Inflammatory macrophage treated with lipopolysaccharide for 1 hour (primary cell): ENCODE measurements at places on chromosomes 3 and 15.
A peak's percentile ranks its signal among the peaks of the same experiment; 100 is the strongest.

GRCh38 chr3:87996882-87997281, 61.9 kb downstream of the CGGBP1 start:
- DNase-seq: no peak

GRCh38 chr15:27495963-27496459, 525.0 kb downstream of the GABRG3 start:
- no peak for DNase-seq

DNA sequence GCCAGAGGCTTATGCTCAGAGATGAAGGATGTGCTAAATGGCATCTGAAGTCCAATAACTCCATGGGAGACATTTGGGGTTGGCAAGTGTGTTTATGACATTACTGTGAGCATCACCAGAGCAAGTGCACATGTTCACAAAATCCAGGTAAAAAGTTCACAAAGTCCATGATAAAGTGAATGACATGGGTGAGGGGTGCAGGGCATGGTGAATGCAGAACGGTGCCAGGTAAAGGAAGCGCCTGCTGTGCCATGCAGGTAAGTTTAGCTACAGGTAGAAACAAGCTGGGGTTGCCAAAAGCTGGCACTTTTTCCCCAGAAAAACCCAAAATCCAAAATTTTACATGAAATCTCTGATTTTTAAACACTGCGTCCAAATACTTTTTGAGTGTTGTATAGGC, 268.2 kb downstream of the ABHD5 start:
- DNase-seq: no peak

DNA sequence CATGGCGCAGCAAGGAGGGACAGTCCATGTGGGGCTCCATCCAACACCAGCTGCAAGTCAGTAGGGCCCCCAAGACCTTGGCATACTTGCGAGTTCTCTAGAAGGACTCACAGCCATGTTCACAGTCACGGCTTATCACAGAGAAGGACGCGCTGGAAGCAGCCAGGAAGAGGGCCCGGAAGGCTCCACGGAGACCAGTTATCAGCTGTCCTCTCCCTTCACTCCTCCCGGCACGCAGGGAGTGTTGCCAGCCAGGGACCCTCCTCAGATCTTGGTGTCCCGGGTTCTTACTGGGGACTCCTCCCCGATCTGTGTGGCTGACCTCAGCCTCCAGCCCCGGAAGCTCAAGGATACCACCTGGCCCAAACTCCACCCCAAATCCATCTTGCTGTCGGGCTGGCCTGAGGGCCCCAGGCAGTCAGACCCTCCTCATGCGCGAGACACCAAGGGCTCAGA, 68.0 kb downstream of the SLTM start:
- no peak for DNase-seq

DNA sequence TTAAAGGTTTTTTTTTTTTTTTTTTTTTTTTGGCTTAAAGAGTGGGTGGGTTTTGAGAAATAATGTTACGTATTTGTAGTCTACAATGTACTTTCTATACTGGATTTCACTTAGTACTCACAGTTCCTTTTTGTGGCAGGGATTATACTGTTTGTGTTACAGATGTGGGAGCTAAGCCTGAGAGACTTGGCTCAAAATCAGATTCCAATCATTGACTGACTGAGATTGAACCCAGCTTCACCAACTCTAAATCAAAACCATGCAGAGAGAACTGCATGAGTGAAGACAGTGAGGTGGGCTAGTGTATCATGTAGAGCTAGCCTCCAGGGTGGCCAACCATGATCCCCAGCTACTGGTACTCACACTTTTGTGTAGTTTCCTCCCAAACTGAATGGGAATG, 68.0 kb downstream of the TMEM108 start:
- no peak for DNase-seq

DNA sequence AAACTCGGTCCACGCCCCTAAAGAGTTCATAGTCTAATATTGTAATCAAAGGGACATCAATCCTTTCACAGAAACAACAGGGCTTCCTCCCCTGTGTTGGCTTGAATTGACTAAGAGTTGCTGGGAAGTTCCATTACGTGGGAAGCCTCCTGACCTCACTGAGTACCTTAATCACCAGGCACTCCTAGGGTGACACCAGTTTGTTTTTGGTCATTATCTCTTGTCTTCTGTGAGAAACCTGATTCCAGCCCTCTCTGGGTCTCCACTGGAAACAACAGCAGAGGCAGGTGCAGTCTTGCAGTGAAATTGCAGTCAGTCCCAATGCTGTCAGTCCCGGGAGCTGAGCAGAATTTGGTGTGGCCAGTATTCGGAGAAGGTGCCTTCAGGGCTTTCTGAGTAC, 55.4 kb downstream of the BOC start:
- peak; percentile 44 for DNase-seq

GRCh38 chr3:102006812-102007485, 157.6 kb downstream of the NFKBIZ start:
- DNase-seq: no peak
